Esophagus muscularis mucosa (tissue), 4 donors: ENCODE measurements at places on chromosomes 2 and 18. TPM values are rescaled to one million over a fixed set of nuclear protein-coding genes. Genes with fewer than 3 reads are reported as not detected.

DNA sequence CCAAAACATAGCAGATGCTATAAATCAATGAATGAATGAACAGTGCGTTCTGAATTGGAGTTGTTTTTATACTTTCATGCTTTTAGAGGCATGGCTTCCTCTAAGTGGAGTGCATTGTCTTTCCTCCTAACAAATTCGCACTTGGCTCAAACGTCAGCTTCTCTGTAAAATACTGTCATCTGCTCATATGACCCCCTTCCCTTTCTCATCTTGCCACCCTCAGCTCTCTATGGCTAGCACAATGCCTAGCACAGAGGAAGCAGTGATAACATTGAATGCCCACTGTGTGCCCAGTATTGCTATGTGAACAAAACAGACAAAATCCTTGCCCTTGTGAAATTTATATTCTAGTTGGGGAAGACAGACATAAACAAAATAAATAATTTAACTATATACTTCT is 258.8 kb downstream of the MREG start:
- DNase-seq, result no peak

- no peak for DNase-seq
Observed at GRCh38 chr2:188853307-188853706, 120.9 kb upstream of the COL3A1 start.

The MC4R gene
- 0.66 TPM for total RNA-seq

DNA sequence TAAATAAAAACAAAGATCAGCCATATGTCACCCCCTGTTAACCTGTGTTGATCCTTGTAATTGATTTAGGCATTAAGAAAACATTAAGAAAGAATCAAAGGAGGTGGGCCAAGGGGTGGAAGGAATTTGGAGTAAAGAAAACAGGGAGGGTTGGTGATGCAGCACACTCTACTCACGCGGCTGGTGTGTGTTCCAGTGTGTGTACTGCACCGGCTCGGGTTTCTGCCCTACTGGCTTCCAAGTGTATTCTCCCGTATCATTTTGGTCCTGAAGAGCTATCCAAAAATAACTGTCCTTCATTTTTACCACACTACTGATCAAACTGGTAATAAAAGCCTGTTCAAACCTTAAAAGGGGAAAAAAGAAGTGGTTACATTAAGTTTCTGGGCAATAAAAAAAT is 56.9 kb downstream of the PLA2R1 start:
- DNase-seq, result no peak

DNA sequence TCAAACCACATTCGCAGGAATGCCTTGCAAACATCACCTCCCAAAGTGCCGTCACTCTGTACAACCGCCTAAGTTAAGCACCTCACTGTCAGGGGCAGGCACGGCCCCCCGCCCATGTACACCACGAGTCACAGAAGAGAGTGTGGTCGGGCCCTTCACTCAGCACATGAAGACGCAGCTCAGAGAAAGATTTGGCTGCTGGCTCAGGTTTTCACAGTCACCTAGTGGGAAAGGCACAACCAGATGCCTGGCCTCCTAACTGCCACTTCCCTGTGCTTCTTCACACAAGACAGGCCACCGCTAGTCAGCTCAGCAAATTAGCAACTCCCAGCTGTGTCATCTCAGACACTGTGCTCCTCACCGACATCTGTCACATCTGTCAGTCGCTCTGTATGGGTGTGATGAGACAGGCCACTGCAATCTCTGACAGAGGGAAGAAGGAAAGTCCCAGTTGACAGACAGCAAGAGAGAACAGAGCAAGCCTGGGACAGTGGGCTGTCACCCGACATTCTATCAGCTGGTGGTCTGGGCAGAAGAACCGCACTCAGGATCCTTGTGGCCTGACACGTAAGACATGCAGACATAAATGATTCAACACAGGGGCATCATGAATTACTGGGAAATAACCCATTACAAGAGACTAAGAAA is 60.8 kb downstream of the CRACDL start:
- DNase-seq, result no peak

DNA sequence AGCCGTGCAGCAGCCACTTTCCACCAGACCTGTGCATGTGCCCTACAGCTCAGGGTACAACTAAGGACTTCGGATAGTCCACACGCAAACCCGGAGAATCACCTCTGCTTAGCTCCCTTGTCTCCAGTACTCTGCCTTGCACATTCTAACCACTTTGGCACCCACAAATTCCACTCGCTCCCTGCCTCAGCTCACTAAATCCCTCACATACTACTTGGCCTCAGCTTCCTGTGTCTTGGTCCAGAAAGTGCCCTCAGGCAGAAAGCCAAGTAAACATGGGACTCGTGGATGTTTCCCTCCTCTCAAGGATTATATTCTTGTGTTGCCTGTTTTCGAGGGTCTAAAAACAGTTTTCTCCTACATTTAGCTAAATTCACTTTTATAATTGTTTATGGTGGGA is 157.8 kb upstream of the DAPL1 start:
- DNase-seq, result no peak

The IL36B gene
- total RNA-seq, result not detected

- no peak for DNase-seq
Observed at GRCh38 chr2:6692056-6692455, 173.7 kb downstream of the CMPK2 start.
